Activated T-cell treated with anti-CD3 and anti-CD28 coated beads, Interleukin-2, amount 50 U/mL, for 24 hours (primary cell): ENCODE measurements at places on chromosomes 7 and 10.

DNA sequence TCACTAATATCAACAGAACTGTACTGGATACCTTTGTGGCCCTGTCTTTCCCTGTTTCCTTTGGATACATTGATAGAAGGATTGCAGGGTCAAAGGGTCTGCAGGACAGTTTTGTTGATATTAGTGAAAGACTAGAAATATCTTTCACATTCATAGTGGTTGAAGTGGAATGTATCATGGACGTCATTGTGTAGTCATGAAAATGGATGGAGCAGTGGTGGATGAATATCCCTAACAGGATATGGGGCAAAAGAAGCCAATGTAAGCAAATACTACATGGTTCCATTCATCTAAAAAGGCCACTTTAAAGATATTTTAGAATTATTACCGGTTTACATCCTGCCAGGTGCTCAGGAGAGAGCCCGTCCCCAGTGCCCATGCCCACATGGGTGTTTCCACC is 23.8 kb downstream of the PALD1 start:
- H3K4me1 ChIP-seq = no peaks in the 10 kb centered on the region
- no peaks in the 10 kb centered on the region for H3K27me3 ChIP-seq
- no peak overlapping the region for H3K4me3 ChIP-seq
- no peaks in the 10 kb centered on the region for H3K36me3 ChIP-seq
- no peak for DNase-seq
- no peak overlapping the region for H3K27ac ChIP-seq

GRCh38 chr10:19168584-19168983 is 120.0 kb downstream of the MALRD1 start:
- no peaks in the 10 kb centered on the region for H3K27me3 ChIP-seq
- H3K36me3 ChIP-seq = no peaks in the 10 kb centered on the region
- DNase-seq = no peak
- H3K27ac ChIP-seq = no peak overlapping the region
- no peaks in the 10 kb centered on the region for H3K4me1 ChIP-seq

DNA sequence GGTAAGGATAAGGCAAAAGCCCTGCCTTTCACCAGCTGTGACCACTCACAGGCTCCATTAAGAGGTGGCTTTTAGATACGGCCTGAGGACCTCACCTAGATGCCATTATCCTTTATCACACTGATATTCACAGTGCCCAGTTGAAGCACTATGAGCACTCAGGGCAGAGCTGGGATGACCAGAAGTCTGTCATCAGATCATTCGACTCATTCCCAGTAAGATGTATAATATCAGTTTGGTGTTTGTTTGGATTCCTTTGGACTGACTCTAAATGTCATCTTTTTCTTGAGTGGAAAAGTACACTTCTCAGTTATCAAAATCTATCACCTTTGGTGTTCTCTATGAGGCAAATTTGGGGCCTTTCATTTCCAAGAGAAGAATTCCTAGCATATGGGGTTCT is 18.7 kb downstream of the CCDC136 start:
- no peaks in the 10 kb centered on the region for H3K27me3 ChIP-seq
- no peak overlapping the region for H3K4me3 ChIP-seq
- DNase-seq = no peak
- no peaks in the 10 kb centered on the region for H3K4me1 ChIP-seq

GRCh38 chr10:113843972-113844485 is 9.9 kb downstream of the DCLRE1A start:
- DNase-seq = no peak
- H3K4me1 ChIP-seq = peaks cover 22% of the 10 kb centered on the region
- H3K36me3 ChIP-seq = peaks cover 68% of the 10 kb centered on the region
- H3K27ac ChIP-seq = no peak overlapping the region
- no peaks in the 10 kb centered on the region for H3K27me3 ChIP-seq

GRCh38 chr10:22670788-22671187 is 43.6 kb downstream of the PIP4K2A start:
- peaks cover 93% of the 10 kb centered on the region for H3K4me1 ChIP-seq
- no peak overlapping the region for H3K27ac ChIP-seq

GRCh38 chr10:127137391-127137790 is 59.0 kb downstream of the INSYN2A start:
- no peaks in the 10 kb centered on the region for H3K36me3 ChIP-seq
- no peak for DNase-seq
- H3K27ac ChIP-seq = no peak overlapping the region
- H3K4me1 ChIP-seq = no peaks in the 10 kb centered on the region

GRCh38 chr7:5418285-5418582 is 5.4 kb downstream of the TNRC18 start:
- H3K27ac ChIP-seq = no peak overlapping the region
- H3K4me3 ChIP-seq = no peak overlapping the region
- H3K36me3 ChIP-seq = no peaks in the 10 kb centered on the region
- DNase-seq = no peak

GRCh38 chr7:21941611-21942141 is 4.0 kb downstream of the CDCA7L start:
- H3K27me3 ChIP-seq = no peaks in the 10 kb centered on the region
- H3K4me3 ChIP-seq = peak overlapping the region; percentile 43
- DNase-seq = no peak
- peak overlapping the region; percentile 44 for H3K27ac ChIP-seq
- peaks cover 79% of the 10 kb centered on the region for H3K4me1 ChIP-seq

GRCh38 chr7:12557282-12557681 is 13.2 kb upstream of the SCIN start:
- no peak overlapping the region for H3K27ac ChIP-seq
- no peaks in the 10 kb centered on the region for H3K36me3 ChIP-seq
- no peaks in the 10 kb centered on the region for H3K27me3 ChIP-seq
- no peak for DNase-seq
- H3K4me3 ChIP-seq = no peak overlapping the region

DNA sequence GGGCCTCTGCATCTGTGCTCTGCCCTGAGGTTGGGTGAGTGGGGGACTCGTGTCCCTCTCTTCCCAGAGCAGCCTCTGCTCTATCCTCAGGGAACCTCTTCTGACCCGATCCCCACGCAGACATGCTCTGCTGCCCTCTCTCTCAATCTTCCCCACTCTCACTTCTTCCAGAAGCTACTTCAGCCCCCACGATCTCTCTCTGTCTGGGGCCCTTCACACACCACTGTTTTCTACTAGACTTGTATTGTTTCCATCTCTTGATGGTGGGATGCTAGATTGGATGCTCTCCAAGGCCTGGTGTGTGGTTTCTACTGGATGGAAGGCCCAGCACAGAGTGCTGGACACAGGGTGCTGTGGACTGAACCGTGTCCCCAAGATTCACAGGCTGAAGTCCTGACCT is 10.0 kb downstream of the MGMT start:
- H3K4me1 ChIP-seq = peaks cover 15% of the 10 kb centered on the region
- no peaks in the 10 kb centered on the region for H3K27me3 ChIP-seq
- DNase-seq = no peak
- no peak overlapping the region for H3K27ac ChIP-seq
- peaks cover 61% of the 10 kb centered on the region for H3K36me3 ChIP-seq
- H3K4me3 ChIP-seq = no peak overlapping the region

DNA sequence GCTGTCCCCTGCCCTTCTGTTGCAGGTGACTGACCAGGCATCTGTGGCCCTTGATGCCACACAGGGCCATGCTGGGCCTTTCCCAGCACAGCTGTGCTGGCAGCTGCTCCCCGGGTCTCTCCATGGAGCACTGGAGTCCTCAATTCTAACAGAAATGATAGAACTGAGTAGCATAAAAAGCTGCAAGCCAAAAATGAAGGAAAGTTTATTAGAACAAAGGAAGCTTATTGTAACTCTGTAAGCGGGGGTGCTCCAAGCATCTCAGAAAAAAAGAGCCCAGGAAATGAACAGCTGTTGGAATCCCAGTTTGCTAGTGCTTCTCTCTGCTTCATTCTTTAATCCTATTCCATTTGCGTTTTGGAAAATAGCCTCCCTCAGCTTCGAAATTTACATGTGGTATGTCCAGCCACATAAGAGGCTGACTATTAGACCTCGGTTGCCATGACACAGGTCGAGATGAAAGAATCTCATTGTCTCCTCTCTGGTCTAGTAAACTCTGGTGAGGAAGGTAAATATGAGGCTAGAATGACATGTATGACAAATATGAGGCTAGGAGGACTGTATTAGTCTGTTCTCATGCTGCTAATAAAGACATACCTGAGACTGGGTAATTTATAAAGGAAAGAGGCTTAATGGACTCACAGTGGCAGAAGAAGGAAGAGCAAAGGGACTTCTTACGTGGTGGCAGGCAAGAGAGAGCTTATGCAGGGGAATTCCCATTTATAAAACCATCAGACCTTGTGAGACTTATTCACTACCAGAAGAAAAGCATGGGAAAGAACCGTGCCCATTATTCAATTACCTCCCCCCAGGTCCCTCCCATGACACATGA is 23.7 kb downstream of the EPDR1 start:
- H3K36me3 ChIP-seq = no peaks in the 10 kb centered on the region
- H3K4me1 ChIP-seq = no peaks in the 10 kb centered on the region
- no peak overlapping the region for H3K4me3 ChIP-seq
- H3K27me3 ChIP-seq = no peaks in the 10 kb centered on the region
- DNase-seq = no peak
- H3K27ac ChIP-seq = no peak overlapping the region

- no peaks in the 10 kb centered on the region for H3K36me3 ChIP-seq
- H3K4me3 ChIP-seq = no peak overlapping the region
- DNase-seq = no peak
Observed at GRCh38 chr10:128573281-128573845, 447.1 kb upstream of the MKI67 start.

DNA sequence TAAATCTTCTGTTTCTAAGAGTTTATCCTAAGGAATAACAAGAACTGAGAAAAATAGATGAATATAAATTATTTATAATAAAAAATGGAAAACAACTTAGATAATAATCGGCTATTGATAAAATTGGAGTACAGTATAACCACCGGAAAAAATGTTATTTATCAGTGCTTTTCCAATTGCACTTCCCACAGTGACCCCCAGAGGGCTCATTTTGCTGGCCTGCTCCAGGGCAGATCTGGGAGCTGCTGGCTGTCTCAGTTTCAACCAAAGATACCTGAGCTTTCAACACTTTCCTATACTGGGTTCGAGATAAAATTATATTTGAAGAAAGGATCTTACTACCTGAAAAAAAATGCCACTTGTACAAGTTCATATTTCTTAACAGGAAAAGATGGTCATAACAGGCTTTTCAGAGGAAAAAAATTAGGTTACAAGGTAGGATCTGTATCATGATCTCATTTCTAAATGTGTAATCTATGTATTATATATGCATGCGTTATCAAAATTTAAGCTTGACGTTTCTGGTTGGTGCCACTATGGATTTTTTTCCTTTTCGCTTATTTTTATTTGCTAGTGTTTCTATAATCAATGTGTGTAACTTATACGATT is 165.7 kb downstream of the NPSR1 start:
- H3K4me3 ChIP-seq = no peak overlapping the region
- no peaks in the 10 kb centered on the region for H3K36me3 ChIP-seq
- H3K4me1 ChIP-seq = peaks cover 2% of the 10 kb centered on the region

GRCh38 chr7:18459484-18460245 is 35.9 kb upstream of the HDAC9 start:
- H3K27ac ChIP-seq = no peak overlapping the region
- no peak overlapping the region for H3K4me3 ChIP-seq
- no peaks in the 10 kb centered on the region for H3K27me3 ChIP-seq
- no peak for DNase-seq

- H3K4me3 ChIP-seq = no peak overlapping the region
- DNase-seq = no peak
- no peaks in the 10 kb centered on the region for H3K4me1 ChIP-seq
- peaks cover 21% of the 10 kb centered on the region for H3K27me3 ChIP-seq
- no peak overlapping the region for H3K27ac ChIP-seq
- H3K36me3 ChIP-seq = no peaks in the 10 kb centered on the region
Observed at GRCh38 chr10:132523561-132524442, 13.8 kb upstream of the INPP5A start.

GRCh38 chr10:98538472-98538871 is 91.7 kb upstream of the HPS1 start:
- H3K36me3 ChIP-seq = no peaks in the 10 kb centered on the region
- H3K4me3 ChIP-seq = no peak overlapping the region
- no peaks in the 10 kb centered on the region for H3K4me1 ChIP-seq

DNA sequence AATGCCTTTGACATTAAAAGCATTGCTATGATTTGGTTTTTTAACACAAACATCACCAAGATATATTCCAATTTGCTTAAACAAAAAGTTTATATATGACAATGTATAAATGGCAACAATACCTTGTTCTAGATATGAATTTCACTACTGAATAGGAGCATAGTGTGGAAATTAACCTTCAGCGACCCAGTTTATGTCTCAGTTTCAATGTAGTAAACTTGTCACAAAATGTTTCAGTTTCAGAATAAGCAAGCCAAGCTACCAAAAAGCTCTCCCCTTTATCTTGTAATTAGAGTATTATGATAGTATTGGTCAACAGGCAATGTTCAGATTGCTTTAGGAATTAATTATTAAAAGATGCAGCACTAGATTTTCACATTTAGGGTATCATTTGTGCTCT is 99.6 kb upstream of the PCDH15 start:
- no peaks in the 10 kb centered on the region for H3K27me3 ChIP-seq
- no peak for DNase-seq
- H3K27ac ChIP-seq = no peak overlapping the region
- H3K4me3 ChIP-seq = no peak overlapping the region
- H3K4me1 ChIP-seq = no peaks in the 10 kb centered on the region

GRCh38 chr10:48462482-48463020 is 142.3 kb downstream of the ARHGAP22 start:
- no peaks in the 10 kb centered on the region for H3K27me3 ChIP-seq
- H3K4me3 ChIP-seq = no peak overlapping the region
- H3K36me3 ChIP-seq = no peaks in the 10 kb centered on the region
- DNase-seq = peak; percentile 25
- no peak overlapping the region for H3K27ac ChIP-seq

GRCh38 chr10:124353896-124354295 is 64.8 kb downstream of the OAT start:
- no peak for DNase-seq
- no peak overlapping the region for H3K27ac ChIP-seq
- peak overlapping the region; percentile 72 for H3K4me3 ChIP-seq
- peaks cover 13% of the 10 kb centered on the region for H3K4me1 ChIP-seq

DNA sequence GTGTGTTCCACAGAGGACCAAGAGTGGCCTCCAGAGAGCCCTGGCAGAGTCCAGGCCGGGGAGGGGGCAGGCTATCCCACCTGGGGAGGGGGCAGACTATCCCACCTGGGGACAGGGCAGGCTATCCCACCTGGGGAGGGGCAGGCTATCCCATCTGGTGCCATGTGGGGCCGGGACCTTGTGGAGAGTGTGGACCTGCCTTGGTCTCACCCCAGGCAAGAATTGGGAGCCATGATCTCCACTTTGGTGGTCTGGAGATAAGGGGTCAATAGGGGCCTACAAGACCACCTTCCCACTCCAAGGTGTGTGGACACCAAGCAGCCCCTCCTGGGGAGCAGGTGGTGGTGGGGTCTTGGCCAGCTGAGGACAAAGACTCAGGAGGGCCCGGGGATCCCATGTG is 138.2 kb downstream of the EBF3 start:
- peaks cover 5% of the 10 kb centered on the region for H3K27me3 ChIP-seq
- no peak overlapping the region for H3K27ac ChIP-seq
- no peak for DNase-seq
- no peaks in the 10 kb centered on the region for H3K4me1 ChIP-seq
- no peaks in the 10 kb centered on the region for H3K36me3 ChIP-seq
